ENCODE measurements at places on chromosomes 2 and 18.

DNA sequence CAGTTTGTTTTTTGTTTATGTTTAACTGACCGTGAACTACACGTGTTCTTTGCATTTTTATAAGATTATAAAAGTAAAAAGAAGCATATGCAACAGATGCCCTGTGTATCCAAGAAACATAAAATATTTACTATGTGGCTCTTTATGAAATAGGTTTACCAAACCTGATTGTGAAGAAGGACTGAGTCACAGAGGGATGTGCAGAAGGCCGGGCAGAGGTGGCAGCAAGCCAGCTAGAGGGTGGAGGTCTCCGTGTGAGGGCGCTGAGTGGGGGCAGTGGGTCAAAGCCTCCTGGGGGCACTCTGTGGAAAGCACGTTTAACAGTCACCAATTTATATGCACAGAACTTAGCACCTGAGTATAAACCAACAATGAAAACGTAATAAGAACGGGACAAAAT is 97.2 kb downstream of the TMEM18 start:
- no peak for DNase-seq

GRCh38 chr2:33180915-33181314 is 234.2 kb downstream of the LTBP1 start:
- DNase-seq, result no peak

- DNase-seq, result no peak
Measured at GRCh38 chr18:21314724-21315123, 72.7 kb downstream of the GREB1L start.

DNA sequence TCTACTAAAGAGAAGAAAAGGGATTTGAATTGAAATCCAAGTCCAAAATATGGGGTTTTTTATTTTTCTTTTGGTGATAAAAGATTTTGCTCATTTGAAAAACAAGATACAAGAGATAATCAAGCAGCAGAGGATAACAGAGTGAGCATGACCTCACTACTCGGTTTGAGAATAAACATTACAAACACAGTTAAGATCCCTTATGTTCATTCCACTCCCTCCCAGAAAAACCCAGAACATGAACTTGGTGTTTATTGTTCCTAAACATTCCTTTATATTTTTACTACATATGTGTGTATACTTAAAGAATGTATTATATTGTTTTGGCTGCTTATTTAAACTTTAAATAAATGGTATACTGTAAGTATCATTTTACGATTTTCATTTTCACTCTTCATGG is 146.6 kb upstream of the CHAC2 start:
- DNase-seq, result no peak

- no peak for DNase-seq
Measured at GRCh38 chr2:5391362-5391761, 300.8 kb upstream of the SOX11 start.

DNA sequence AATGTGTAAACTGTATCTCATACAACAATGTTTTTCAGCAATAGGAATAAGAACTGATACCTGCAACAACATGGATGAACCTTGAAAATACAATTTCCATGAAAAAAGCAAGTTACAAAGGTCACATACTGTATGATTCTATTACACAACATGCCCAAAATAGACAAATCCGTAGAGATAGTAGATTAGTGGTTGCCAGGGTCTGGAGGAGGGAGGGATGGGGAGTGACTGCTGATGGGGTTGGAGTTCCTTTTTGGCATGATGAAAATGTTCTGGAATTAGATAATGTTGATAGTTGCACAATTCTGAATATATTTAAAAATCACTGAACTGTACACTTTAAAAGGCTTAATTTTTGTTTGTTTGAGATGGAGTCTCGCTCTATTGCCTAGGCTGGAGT is 33.8 kb downstream of the UBXN4 start:
- DNase-seq, result no peak

DNA sequence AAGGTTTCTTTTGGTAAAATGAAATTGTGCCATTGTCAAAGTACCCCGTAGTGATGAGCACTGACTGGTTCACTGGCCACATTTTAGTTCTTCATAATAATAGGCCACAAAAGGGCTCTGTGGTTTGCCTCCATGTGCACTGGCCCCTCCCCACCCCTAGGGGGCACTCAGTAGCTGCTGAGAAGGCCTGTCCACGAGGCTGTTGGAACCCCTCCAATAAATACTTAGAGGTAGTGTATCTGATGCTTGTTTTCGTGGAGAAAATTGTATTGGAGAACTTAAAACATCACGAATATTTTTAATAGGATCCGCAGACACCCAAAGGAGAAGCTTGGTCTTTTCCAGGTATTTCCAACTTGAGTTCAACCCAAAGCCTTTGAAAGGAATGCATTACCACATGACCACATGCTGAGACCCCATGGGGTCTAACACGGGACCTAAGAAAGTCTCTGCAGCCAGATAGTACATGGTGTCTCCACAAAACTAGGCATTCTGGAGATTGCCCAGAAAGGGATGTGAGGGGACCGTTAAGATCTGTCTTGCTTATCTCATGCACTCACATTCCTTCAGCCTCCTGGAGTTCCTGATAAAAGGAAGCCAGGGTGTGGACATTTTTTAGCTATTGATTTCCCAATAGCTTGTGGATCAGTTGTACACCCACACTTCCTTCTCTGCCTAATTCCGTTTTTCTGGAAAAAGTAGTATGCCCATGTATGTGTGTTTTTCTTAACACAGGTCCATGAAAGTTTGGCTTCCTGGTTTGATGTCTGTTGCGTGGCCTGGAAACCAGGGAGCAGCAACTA is 28.5 kb upstream of the NOSTRIN start:
- no peak for DNase-seq

DNA sequence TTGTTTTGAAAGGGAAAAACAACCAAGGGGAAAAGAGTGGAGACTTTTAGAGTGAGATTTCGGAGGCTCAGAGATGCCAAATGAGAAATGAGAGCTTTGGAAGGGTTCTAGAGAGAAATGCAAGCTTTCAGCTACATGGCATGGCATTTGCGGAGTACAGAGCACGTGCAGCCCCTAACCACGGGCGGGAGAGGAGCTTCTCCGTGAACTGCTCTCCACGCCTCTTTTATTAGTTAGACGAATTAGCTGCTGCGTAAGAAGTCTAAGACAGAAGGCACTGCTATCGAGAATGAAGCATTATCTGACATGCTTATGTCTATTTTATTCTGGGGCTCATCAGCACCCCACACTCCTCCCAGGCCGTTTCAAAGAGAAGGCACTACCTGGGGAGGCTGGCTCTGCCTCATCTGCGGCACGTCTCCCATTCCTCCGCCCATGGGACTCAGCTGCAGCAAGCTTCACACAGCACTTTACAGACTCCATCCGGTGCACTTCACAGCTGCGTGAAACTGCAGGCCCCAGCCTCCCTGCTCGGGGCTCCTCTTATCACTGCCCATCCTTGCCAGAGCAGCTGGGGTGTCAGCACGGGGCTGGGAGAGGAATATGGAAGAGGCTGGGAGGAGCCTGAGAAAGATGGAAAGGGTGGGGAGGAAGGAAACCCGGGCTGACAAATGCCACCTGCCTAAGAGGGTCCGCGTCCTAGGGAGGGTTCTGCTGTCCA is 207.3 kb upstream of the APCDD1 start:
- no peak for DNase-seq

GRCh38 chr2:102544182-102544581 is 71.2 kb downstream of the SLC9A4 start:
- no peak for DNase-seq

DNA sequence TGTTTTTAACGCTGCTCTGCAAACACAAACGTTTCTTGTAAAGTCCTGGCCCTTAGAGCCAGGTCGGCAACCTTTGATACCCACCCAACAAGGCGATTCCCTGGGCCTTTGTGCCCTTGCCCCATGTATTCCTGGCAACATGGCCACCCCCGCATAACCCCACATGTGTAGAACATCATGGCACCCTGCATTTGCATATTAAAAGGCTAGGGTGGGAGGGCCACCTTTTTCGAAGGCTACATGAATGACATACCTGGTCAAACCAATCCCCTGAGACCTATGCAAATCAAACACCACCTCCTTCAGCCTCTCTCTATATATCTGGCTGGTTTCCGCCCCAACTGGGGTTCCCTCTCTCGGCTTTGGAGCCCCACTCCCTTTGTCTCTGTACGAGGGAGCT is 105.2 kb downstream of the MYO5B start:
- no peak for DNase-seq
